Thymus (tissue), 14 donors: ENCODE measurements at places on chromosomes 12 and 14. TPM values are rescaled to one million over a fixed set of nuclear protein-coding genes. Genes with fewer than 3 reads are reported as not detected.

B4GALNT1 gene
- total RNA-seq, result 0.57 TPM

MYL6B gene
- total RNA-seq, result 101 TPM

SETD1B gene
- 3.0 TPM for total RNA-seq

CD4 gene
- 91.9 TPM for total RNA-seq

ACVRL1 gene
- 14.9 TPM for total RNA-seq

DNA sequence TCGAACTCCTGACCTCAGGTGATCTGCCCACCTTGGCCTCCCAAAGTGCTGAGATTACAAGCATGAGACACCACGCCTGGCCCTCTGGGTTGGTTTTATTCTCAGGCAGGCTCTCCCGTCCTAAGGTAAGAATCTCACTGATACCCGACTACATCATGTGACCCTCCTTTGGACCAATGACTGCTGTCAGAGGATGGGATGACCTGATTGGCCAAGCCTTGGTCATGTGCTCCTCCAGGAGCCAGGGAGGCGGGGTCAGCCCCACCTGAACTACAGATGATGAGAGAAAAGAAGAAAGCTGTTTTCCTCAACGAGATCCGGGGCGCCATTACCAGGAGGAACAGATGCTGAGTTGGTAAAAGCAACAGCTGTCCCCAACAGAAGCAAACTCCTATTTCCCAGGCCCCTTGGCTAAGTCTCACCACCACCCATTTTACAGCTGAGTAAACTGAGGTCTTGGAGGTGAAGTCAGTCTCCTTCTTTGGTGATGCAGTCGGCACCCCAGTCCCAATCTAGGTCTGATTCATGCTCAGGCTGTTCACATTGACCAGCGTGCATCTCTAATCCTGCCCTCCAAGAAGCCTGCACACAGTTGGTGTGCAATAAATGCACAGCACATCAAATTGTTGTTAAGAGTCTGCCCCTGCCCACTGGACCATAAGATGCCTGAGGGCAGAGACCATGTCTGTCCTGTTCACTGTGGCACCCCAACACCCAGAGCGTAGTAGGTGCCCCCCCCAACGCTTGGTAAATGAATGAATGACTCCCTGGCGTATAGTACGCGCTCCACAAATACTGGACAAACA, 118.8 kb downstream of the SCARB1 start:
- DNase-seq, result no peak
- no peaks in the 10 kb centered on the region for H3K36me3 ChIP-seq
- H3K4me3 ChIP-seq, result no peak overlapping the region
- peaks cover 9% of the 10 kb centered on the region for H3K27me3 ChIP-seq

- H3K36me3 ChIP-seq, result no peaks in the 10 kb centered on the region
- no peak overlapping the region for H3K27ac ChIP-seq
- no peaks in the 10 kb centered on the region for H3K4me1 ChIP-seq
These were observed 61.4 kb upstream of the SCN8A start for GRCh38 chr12:51529651-51529970.

DNA sequence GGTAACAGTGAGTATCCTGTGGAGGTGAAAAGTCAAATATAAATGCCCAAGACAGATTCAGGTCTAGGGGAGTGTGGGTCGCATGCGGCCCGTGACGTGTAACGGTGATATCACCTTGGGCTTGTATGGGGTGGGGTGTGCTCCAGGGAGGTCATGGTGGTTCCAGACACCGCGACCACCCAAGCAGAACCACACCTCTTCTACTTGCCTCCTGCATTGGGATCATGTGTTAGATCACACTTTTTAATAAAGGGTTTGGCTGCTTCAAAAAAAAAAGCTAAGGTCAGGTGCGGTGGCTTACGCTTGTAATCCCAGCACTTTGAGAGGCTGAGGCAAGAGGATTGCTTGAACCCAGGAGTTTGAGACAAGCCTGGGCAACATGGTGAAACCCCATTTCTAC, 4.5 kb downstream of the FBLN5 start:
- H3K27me3 ChIP-seq, result peaks cover 37% of the 10 kb centered on the region
- H3K36me3 ChIP-seq, result no peaks in the 10 kb centered on the region
- no peak for DNase-seq
- peaks cover 9% of the 10 kb centered on the region for H3K4me1 ChIP-seq
- H3K4me3 ChIP-seq, result no peak overlapping the region

DNA sequence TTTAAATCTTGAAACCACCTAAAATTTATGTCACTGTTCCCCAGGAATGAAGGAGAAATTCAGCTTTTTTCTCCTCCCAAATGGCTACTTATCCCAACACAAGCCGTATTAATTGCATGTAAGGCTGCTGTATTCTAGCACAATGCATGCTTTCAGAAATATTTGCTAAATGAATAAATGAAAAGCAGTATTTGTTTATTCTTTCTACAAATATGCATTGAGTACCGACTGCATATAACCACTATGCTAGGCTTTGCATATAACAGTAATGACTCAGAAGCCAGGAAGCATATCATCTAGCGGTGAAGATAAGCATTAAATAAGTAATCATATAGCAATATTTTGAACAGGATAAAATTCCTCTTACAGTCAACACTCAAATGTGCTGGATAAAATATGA, 5.7 kb upstream of the LRR1 start:
- H3K4me3 ChIP-seq, result no peak overlapping the region
- H3K27me3 ChIP-seq, result no peaks in the 10 kb centered on the region
- no peak overlapping the region for H3K27ac ChIP-seq
- DNase-seq, result no peak
- no peaks in the 10 kb centered on the region for H3K36me3 ChIP-seq
- no peaks in the 10 kb centered on the region for H3K4me1 ChIP-seq

- H3K36me3 ChIP-seq, result no peaks in the 10 kb centered on the region
- DNase-seq, result no peak
- no peaks in the 10 kb centered on the region for H3K4me1 ChIP-seq
- no peak overlapping the region for H3K4me3 ChIP-seq
These were observed 36.4 kb downstream of the PKP2 start for GRCh38 chr12:32860192-32860591.

DNA sequence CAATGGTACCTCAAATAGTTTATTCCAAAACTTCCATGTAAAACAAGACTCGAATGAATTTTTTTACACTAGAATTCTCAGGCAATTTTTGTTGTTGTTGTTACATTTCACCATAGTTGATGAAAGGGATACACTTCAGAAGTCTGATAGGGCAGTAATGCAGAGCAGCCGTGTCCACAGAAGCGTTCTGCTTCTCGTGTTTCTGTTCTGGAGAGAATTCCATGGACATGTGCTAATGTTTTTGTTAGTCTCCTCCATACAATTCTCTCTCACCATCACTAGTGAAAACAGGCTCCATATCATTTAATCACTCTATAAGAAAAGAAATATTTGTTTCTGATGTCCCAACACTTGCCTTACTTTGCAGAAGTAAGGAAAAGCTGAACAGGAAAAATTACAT, 606.1 kb downstream of the SLC16A7 start:
- no peaks in the 10 kb centered on the region for H3K27me3 ChIP-seq
- H3K4me1 ChIP-seq, result no peaks in the 10 kb centered on the region
- no peak overlapping the region for H3K27ac ChIP-seq

DNA sequence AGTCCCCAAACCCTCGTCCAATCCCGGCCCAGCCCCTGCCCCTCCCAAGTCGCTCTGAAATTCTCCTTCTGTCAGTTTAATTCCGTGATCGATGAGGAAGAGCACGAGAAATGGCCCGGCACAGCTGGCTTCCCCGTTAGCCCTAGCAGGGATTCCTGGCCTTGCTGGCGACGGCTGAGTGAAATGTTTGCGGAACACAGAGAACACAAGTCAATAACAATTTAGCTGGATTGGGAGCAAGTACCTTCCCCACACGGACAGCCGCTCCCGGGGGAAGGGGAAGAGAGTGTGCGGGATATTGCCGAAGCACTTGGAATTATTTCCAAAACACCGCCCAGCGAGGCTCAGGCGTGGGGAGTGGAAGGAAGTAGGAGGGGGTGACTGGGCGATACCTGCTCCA, 134.6 kb downstream of the RBM19 start:
- H3K36me3 ChIP-seq, result no peaks in the 10 kb centered on the region
- no peaks in the 10 kb centered on the region for H3K4me1 ChIP-seq
- H3K27ac ChIP-seq, result no peak overlapping the region
- DNase-seq, result no peak
- no peaks in the 10 kb centered on the region for H3K27me3 ChIP-seq

- no peak overlapping the region for H3K4me3 ChIP-seq
- no peaks in the 10 kb centered on the region for H3K4me1 ChIP-seq
- no peak for DNase-seq
- H3K27ac ChIP-seq, result no peak overlapping the region
These were observed 97.3 kb downstream of the KCNK10 start for GRCh38 chr14:88225721-88226120.

DNA sequence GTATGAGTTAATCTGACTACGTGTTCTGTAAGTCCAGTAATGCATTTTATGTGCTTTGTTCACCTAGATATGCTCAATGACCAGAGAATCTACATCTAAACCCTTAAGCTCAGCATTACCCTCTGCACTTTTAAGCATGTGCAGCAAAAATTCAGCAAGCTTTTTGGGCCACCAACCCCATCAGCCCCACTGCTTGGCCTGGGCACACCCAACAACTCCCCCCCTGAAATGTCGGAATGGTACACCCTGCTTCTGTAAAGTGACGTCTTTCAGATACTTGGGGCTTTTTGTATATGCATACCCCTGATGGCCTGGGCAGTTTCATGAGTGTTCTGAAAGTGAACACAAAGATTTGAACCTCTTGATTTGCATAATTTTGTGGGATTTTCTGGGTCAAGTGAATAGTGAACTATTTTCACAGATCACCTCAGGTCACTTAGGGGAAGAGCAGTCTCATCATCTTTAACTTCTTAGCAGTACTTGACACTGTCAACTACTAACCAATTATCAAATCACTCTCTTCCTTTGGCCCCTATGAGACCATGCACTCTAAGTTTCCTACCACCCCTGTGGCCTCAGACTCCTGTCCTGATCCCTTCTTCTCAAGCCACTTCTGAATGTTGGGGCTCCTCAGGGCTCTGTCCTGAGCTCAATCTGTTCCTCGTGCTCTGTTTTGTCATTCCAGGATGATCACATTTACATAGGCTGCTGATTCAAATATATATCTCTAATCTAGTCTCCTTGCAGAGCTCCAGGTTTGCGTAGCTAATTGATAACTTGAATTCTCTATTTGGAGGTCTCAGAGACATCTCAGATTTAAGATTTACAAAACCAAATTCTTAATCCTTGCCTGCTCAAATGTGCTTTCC, 36.3 kb upstream of the PPM1A start:
- H3K27me3 ChIP-seq, result no peaks in the 10 kb centered on the region
- H3K27ac ChIP-seq, result no peak overlapping the region
- H3K4me3 ChIP-seq, result no peak overlapping the region
- no peaks in the 10 kb centered on the region for H3K4me1 ChIP-seq
- no peak for DNase-seq

- no peaks in the 10 kb centered on the region for H3K27me3 ChIP-seq
- no peak overlapping the region for H3K27ac ChIP-seq
- DNase-seq, result no peak
- no peaks in the 10 kb centered on the region for H3K36me3 ChIP-seq
- no peak overlapping the region for H3K4me3 ChIP-seq
These were observed 412.8 kb upstream of the TBX3 start for GRCh38 chr12:115096588-115097397.

DNA sequence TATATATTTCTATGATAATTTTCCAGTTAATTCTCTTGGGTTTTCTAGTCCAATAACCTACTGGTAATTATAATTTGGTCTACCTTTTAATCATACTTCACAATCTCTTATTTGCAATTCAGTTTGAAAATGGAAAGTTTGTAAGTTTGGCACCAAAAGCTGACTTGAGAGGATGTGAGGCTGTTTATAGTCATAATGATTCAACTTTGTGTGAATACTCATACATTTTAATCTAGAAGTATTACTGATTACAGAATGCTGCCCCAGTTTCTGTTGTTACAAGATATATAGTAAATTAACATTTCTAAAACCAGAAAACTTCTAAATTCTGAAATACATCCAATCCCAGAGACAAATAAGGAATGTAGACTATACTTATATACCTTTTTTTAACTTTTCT, 158.2 kb downstream of the SLC38A4 start:
- no peaks in the 10 kb centered on the region for H3K27me3 ChIP-seq
- H3K4me1 ChIP-seq, result no peaks in the 10 kb centered on the region
- DNase-seq, result no peak
- H3K4me3 ChIP-seq, result no peak overlapping the region
- no peak overlapping the region for H3K27ac ChIP-seq
- no peaks in the 10 kb centered on the region for H3K36me3 ChIP-seq

DNA sequence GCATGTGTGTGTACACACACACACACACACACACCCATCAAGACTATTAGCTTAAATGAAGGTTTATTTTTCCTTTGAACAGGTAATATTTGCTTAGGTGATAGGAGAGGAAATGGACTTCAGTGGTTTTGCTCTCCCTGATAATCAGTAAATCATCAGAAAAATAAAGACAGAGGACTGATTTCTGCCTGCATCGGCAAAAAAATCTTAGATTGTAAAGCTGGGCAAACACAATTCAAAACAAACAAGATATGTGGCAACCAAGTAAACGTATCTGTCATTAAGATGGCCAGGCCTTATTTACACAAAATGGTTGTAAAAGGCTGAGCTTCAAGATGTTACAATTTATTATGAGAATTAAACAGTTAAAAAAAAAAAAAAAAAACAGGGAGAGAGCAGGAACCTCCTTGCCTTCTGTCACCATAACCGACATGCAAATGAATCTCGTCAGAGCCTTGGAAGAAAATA, 31.3 kb downstream of the PRKD1 start:
- no peaks in the 10 kb centered on the region for H3K36me3 ChIP-seq
- no peaks in the 10 kb centered on the region for H3K27me3 ChIP-seq
- no peak overlapping the region for H3K4me3 ChIP-seq

GRCh38 chr12:87678453-87678852, 350.7 kb downstream of the C12orf50 start:
- no peak overlapping the region for H3K27ac ChIP-seq
- no peaks in the 10 kb centered on the region for H3K36me3 ChIP-seq
- no peaks in the 10 kb centered on the region for H3K27me3 ChIP-seq
- no peaks in the 10 kb centered on the region for H3K4me1 ChIP-seq
- no peak for DNase-seq

DNA sequence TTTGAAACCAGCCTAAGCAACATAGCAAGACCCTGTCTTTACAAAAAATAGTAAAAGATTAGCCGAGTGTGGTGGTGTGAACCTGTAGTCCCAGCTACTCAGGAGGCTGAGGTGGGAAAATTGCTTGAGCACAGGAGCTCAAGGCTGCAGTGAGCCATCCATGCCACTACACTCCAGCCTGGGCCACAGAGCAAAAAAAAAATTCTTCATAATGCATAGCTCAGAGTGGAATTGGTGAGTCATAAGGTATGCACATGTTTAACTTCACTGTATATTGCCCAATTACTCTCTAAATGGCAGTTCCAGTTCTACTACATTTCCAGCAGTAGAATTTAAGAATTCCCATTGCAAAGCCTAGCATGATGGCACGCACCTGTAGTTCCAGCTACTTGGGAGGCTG, 26.8 kb upstream of the CLIP1 start:
- no peak for DNase-seq
- no peaks in the 10 kb centered on the region for H3K36me3 ChIP-seq
- no peaks in the 10 kb centered on the region for H3K27me3 ChIP-seq
- H3K4me3 ChIP-seq, result no peak overlapping the region

- DNase-seq, result no peak
- no peak overlapping the region for H3K4me3 ChIP-seq
- H3K27me3 ChIP-seq, result no peaks in the 10 kb centered on the region
- no peaks in the 10 kb centered on the region for H3K36me3 ChIP-seq
These were observed 33.0 kb upstream of the CFAP54 start for GRCh38 chr12:96456265-96456974.
